ENCODE measurements at places on chromosomes 12 and 14.

- no peak for DNase-seq
Observed at GRCh38 chr14:95275494-95275893, 44.2 kb downstream of the CLMN start.

GRCh38 chr14:32681598-32681997 is 257.1 kb upstream of the NPAS3 start:
- no peak for DNase-seq

DNA sequence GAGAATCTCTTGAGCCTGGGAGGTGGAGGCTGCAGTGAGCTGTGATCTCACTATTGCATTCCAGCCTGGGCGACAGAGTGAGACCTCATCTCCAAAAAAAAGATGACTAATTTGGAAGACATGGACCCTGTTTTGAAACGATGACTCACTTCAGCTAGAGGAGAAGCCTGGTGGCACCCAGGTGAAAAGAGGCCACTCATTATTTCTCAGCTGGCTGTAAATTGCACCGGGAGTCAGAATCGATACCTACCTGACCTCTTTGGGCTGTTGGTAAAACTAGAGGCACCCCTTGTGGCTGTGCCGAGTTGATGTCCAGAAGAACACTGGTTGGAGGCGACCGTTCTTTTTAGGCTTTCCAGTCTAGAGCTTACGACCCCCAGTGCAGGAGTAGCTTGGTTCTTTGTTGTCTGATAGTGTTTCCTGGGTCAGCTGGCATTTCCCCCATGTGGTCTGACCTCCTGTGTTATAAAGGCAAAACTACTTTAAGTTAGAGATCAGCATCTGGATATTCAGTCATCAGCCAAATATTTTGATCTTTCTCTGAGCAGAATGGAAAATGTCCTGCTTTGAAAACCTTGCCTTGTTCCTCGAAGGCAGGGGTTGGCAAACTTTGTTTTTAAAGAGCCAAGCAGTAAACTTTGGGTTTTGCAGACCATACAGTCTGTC is 93.2 kb downstream of the CHST11 start:
- DNase-seq: no peak

DNA sequence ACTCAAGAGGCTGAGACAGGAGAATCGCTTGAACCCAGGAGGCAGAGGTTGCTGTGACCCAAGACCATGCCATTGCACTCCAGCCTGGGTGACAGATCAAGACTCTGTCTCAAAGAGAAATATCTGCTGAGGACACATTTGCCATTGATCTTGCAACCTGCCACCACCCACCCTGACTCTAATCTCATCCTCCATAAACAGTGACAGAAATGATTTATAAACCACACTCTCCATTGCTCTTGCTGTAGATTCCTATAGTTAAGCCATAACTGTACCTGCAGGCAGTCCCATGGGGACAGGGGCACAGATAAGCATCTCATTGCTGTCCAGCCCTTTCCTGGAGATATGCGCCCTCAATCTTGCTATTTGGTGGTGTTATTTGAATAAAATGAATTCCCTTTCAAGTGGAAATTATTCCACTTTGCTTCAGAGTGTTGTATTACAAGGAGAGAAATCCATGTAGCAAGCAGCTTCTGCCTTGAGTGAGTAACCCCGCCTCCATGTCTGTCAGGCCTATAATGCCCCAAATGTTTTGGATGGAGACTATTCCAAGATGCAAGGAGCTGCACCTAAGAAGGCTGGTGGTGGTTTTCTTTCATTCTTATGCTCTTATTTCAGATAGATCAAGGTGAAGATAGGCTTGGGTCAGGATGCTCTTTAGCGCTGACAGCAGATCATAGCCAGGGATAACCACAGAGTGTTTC is 3.0 kb upstream of the ZDHHC22 start:
- DNase-seq: no peak

GRCh38 chr12:6230321-6231110 is 30.3 kb downstream of the CD9 start:
- DNase-seq: peak; percentile 85

DNA sequence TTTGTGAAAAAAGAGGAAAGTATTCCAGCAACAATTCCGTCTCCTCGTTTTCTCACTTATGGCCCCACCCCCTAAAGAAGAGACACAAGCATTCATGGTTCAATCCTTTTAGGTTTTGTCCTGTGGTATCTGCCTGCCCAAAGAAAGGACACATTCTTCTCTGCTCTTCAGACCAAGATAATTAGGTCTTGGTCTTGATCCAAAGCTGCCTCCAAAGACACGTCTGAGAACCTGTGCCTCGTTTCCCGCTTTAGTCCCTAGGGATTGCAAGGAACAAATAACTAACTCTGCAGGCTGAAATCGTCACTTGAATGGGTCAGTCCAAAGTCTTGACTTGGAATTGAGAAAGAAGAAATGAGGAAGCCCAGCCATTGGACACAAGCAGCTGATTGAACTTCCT is 202.7 kb upstream of the FAR2 start:
- no peak for DNase-seq

DNA sequence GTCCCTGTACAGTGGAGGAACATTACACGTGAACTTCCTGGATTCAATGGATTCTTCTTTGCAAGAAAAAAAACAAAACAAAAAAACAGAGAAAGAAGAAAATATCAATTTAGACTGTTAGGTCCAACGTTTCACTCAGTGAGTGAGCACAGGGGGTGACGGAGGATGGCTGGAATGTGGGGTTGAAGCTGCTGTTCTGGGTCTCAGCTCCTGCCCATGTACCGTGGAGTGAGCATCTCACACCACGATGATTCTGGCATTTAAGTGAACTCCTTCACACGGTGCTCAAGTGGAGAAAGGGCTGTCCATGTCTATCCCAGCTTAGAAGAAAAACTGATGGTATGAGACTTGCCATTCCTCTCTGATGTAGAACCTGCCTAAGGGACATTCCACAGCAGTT is 23.2 kb downstream of the CCND2 start:
- no peak for DNase-seq

DNA sequence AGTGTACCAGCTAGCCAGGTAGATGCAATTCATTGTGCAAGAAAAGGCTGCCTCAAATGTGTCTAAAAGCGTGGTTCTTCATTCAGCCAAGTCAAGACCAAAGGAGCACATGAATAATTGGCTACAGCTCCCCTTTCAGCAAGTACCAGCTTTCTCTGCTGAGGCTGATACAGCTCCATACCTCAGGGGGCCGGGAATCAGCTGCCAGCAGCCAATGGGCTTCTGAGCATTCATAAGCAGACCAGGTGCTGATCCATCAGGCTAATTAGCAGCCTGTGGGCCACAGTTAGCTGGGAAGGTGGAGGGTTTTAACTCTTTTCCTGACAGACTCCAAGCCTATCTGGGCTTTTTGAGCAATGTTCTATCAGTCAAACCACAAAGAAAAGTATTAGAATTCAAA is 264.7 kb downstream of the APAF1 start:
- DNase-seq: no peak

DNA sequence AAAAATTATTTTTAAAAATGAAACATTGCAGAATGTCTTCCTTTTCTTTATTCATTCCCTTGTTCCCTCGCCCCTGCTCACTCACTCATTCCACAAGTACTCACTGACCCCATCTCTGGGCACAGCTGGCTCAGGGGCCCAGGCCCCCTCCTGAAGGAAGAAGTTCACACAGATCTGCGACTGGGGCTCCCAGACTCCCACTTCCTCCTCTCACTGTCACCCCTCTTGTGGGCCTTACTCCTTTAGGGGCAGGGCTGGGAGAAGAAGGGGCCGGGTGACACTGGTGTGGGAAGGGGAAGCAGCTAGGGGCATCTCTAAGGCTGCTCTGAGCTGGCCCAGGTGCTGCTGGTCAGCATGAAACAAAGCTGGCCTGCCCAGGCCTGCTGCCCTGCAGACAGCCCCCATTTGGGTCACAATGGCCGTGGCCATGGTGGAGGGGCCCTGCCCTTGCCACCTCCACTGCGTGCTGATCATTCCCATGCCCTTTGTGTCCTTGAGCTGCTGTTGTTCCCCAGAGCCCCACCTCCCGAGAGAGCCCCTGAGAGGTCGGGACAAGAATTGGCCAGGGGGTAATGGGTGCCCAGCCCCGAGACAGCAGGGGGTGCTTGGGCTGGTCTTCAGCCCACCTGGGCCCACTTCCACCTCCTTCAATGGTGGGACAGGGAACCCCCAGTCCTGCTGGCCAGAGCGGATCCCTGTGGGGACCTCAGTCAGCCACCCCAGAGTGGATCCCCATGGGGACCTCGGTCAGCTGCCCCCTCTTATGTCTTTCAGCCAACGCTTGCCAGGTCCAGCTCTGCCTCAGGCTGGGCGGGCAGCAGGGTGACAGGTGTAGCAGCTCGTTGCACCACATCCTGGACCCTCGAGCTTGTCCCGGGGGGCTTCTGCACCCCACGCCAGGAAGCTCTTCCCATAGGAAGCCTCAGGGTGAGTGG is 212.4 kb upstream of the C14orf180 start:
- DNase-seq: no peak

- no peak for DNase-seq
Observed at GRCh38 chr12:106894774-106895173, 60.9 kb upstream of the TMEM263 start.

DNA sequence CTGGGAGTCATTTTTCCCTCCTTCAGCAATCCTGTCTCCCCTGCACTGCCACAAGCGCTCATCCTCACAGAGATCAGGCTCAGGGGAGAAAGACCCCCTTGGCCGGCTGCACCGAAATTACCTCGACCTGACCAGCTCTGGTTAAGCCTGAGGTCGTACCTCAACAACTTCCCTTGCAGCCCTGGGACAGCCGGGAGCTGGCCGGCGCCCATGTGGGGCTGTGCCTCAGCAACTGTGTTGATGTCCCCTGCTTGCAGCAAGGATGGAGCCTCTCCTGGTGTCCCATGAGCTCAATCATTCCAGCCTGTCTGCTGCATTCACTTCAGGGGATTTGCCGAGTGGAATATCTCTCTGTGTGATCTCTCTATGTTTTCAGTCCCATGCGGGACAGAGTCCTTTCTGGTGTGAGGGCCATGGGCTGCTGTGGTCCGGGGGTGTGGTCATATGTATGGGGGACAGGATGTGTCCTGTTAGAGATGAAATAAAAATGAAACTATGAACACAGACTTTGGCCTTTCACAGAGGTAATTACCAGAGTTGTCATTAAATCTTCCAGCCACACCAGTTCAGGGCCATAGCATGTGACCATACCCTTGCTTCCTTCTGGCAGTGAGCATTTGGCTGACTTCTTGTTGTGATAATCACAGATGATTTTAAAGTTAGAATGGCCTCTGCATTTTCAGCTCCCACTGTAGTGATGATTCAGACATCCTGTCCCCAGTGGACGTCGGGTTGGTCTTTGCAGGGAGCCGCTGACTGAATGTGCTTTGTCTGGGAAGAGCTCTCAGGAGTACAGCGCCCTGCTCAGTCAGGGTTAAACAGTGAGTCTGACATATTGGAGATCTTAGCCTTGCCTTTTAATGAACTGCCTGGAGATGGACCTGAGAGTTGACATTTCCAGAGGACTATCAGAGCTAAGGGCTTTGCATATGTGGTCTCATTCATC is 405.9 kb downstream of the AACS start:
- DNase-seq: no peak

GRCh38 chr14:100673085-100673806 is 53.4 kb upstream of the DLK1 start:
- DNase-seq: no peak

DNA sequence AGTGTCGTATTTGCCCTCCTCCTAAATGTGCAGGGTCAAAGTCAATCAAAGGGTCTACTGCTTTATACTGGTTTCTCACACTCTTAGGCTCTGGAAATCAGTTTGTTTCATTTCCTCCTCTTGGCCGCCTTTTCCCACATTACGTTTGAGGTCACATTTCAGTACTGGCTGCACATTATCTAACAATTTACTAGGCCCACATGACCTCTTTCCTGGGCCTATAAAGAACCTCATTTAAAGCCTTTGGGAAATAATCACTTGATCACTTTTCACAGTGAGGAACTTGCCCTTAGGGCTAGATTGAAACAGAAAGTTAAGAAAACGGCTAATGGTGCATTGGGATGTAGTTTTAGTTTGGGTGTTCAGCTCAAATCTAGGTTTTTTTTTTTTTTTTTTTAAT is 497.5 kb downstream of the RERGL start:
- DNase-seq: no peak

DNA sequence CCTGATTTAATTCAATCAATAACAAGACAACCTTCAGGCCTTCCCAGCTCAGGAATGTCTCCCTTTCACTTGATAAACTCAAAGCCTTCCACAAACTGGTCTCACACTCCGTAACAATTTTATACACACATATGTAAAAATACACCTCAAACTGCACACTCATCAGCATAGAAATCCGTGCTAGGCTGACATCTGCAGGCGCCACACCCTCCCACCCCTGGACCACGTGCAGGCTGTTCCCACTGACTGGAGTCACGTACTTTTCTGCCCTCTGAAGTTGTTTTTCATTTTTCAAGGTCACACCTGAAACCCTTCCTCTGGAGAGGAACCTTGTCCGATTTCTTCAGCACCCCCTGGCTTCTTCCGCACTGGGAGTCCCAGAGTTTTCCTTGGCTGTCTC is 27.6 kb downstream of the FBXO21 start:
- DNase-seq: no peak

DNA sequence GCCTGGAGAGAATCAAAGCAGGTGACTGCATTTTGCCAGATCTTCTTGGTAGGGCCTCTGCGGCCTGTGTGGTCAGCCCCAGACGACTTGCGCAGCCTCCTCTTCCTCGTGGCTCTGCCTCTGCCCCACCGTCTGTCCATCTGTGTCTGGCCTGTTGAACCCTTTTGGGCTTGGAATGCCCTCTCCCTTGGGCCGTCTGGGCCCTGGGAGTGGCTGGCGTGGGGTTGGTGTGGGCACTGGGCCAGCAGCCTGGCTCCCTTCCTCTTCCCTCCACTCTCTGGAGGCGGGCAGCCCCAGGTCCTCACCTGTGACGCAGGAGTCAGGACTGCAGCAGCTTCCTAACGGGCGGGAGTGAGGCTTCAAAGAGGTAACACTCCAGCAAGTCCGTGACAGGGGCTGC is 9.7 kb upstream of the CCDC197 start:
- DNase-seq: no peak

DNA sequence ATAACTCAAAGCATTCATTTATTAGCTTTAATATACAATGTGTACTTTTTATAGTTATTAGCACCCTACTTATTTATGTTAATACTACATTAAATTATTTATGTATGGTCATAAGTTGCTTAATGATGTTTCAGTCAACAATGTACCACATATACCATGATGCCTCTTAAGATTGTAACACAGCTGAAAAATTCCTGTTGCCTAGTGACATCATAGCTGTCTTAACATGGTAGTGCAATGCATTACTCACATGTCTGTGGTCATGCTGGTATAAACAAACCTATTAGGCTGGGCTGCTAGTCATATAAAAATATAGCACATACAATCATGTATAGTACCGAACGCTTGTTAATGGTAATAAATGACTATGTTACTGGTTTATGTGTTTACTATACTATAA is 120.4 kb downstream of the ANO6 start:
- DNase-seq: no peak

- DNase-seq: no peak
Observed at GRCh38 chr12:93365616-93366405, 11.9 kb upstream of the NUDT4 start.

Data from immature natural killer cell (primary cell).